ENCODE measurements at places on chromosomes 2 and 18.

DNA sequence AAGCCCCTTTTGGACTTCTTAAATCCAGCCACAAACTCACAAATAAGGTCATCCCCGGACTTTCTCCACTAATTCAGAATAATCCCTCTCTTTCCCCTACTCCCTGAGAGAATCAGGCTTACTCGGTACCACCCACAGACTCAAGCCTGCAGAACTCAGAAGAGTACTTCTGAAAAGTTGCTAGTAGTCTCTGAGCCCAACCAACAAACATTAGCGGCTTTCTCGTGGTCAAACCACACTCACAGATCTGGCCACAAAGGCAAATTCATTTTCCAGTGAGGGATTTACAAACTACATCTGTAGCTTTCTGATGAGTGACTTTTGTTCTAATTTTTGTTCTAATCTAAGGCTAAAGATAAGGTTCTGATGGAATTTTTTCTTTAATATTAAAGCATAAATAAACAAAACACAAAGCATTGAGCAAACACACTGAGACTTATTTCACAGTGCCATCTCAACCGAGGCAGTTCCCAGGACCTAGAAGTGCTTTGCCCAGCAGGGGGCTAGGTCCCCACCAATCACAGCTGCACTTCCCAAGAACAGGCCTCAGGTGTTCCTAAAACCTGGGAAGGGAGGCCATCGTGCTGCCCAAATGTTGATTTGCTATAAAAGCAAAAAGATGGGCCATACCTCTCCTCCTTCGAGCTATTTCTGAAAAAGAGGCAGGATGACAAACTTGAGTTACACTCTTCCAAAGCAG is 110.7 kb downstream of the COLEC12 start:
- DNase-seq: no peak

DNA sequence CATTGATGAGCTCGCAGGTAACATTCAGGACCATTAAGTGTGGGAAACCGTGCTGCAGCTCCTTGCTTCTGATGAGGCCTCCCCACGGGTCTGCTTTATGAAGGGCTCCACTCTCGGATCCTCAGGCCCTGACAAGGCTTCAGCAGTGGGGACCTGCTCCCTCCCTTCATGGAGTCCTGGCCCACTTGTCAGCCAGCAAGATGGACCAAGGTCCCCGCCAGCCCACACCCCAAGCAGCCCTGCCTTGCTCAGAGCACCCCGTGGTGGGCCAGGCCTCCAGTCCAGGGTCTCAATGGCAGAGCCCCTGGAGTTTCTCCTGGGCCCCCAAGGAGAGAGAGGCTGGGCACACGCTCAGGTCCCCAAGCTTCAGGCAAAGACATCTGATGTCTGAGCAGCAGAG is 41.5 kb downstream of the CROCC2 start:
- no peak for DNase-seq

DNA sequence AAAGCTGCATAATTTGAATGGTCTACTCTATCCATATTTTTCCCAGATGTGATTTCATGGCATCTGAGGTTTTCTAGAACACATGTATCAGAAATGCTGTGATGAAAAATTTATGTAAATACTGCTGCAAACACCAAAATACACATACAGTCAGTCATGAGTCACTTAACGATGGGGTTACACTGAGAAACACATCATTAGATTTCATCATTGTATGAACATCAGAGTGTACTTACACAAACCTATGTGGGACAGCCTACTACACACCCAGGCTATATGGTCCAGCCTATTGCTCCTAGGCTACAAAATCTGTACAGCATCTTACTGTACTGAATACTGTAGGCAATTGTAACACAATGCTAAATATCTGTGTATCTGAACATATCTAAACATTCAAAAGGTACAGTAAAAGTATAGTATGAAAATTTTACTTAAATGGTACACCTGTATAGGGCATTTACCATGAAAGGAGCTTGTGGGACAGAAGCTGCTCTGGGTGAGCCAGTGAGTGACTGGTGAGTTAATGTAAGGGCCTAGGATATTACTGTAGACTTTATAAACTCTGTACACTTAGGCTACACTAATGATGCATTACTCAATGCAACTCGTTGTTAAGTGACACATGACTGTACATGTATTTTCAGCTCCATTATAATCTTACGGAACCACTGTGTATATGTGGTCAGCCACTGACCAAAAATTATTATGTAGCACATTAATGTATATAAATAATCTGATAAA is 33.5 kb downstream of the PNO1 start:
- no peak for DNase-seq

DNA sequence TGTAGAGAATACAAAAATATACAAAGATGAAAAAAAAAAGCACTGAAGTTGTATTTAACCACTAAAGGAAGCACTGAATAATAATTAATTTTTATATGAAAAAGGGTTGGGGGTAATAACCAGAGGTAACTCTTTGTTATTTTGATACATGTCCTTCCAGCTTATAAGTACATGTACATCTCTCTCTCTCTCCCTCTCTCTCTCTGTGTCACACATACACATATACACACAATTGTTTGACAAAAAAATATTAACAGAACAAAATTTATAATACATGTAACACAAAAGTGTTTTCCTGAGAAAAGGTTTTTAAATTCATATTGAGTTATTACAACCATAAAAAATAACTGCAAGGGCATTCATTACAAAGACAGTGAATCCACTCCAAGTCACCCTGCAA is 4.6 kb downstream of the WIPF1 start:
- DNase-seq: no peak

DNA sequence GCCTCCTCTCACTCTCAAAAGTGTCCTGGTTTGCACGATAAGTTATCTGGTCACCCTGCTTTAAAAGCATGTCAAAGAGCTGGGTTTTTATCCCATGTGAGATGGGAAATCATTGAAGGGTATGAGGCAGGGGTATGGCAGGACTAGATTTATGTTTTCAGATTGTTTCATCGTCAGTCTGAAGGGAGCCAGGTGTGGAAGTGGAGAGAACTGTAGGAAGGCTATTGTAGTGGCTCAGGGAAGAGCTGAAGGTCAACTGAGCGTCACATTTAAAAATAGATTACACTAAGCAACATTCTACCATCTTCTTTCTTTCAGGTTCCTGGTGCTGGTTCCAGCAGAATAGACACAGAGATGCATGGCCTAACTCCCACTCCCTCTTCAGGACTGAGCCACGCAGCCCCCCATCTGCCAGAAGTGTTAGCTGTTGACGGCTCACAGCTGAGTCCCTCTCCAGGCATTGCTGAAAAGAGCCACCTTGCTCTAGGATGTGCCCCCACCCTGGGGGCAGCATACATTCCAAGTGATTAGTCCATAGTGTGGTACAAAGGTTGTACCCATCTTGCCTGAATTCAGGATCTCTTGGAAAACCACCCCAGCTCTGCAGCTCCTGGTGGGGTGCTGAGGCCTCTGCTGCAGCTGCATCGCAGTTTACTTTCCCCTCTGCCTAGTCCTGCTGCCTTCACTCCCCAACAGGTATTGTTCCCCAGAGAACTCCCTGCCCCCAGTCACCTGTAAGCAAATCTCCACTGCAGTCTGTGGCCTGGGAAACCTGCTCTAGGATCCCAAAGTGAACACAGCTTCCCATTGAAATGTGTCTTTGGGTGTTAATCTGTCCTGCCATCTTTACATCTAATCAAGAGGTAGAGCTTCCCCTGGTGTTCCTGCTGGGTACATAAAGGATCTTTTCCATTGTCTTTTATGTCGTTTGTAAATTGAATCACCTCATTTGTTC is 79.5 kb upstream of the KLF7 start:
- no peak for DNase-seq

- no peak for DNase-seq
These were observed 1657.0 kb downstream of the LRP1B start for GRCh38 chr2:140473851-140474250.

DNA sequence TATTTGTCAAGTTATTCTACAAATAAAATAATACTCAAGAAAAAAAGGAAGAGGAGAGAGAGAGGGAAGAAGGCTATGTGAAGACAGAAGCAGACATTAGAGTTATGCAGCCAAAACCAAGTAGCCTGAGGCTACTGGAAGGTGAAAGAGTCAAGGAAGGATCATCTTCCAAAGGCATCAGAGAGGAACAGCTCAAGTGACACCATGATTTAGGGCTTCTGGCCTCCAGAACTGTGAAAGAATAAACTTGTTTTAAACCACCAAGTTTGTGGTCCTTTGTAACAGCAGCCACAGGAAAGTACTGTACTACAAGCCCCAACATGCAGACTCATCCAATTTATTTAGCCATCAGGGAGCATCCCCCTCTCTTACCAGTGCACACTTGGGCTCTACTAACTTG is 788.5 kb upstream of the LRRTM1 start:
- no peak for DNase-seq

DNA sequence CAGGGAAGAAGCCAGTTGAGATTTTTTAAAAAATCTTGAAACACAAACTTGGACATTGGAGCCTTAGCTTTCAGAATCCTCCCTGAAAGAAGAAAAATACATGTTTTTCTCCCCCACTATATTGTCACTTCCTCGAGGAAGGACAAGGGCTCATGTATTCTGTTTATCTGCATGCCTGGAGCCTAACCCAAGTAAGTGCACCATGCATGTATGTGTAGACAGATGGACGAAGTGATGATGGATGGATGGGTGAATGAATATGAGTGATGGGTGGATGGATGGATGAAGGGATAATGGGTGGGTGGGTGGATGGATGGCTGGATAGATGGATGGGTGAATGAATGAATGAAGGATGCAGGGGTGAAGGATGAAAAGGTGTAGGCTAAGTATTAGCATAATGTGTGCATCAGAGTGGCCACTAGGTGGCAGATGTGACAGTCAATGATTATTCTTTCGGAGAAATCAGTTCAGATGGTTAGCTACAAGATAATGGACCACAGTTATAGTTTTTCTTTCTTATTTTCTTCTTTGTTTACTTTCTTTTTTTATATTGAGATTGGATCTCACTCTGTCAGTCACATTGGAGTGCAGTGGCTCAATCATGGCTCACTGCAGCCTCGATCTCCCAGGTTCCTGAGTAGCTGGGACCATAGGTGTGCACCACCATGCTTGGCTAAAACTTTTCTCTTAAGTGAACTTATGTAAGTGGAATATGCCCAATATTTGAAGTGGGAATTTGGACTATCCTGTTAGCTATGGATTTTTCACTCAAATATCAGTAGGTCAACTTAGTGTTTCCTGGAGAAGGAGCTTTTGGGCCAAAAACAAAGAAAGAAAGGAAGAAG is 18.5 kb upstream of the CCDC93 start:
- peak; percentile 34 for DNase-seq

DNA sequence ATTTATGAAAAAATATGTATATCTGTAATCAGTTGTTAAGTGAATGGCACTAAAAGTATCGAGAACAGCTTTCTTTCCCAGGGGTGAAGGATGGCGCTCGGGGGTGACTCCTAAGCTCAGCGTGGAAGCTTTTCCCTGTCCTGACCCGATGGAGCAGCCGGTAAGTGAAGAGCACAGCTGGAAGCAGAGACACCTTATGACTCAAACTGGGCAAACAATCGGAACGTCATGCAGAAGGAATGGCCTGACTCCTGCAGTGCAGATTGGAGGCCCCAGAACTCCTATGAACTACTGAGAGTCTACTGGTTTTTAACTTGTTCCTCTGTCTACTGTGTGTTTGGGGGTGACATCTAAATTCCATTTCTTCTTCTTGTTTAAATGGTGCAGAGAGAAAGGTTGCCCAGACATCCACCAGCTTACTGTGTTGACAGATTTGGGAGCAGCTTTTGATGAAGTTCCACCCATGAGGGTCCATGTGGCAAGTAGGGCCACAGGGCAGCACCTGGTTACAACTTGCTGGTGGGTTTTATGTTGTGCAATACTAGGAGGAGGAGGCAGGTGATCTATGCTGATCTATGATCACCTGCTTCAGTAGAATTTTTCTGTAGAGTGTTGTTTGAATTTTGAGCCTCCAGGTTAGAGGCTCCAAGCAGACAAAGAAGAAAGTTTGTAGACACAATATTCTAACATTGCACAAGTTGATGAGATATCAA is 52.8 kb upstream of the TMEM182 start:
- no peak for DNase-seq

- no peak for DNase-seq
These were observed 5.7 kb downstream of the SLC5A7 start for GRCh38 chr2:107992069-107992468.

- DNase-seq: no peak
These were observed 293.7 kb upstream of the ACVR2A start for GRCh38 chr2:147550995-147551731.

GRCh38 chr18:28132084-28132483 is 44.8 kb downstream of the CDH2 start:
- no peak for DNase-seq

- DNase-seq: no peak
These were observed 9.8 kb downstream of the EN1 start for GRCh38 chr2:118837621-118838020.

DNA sequence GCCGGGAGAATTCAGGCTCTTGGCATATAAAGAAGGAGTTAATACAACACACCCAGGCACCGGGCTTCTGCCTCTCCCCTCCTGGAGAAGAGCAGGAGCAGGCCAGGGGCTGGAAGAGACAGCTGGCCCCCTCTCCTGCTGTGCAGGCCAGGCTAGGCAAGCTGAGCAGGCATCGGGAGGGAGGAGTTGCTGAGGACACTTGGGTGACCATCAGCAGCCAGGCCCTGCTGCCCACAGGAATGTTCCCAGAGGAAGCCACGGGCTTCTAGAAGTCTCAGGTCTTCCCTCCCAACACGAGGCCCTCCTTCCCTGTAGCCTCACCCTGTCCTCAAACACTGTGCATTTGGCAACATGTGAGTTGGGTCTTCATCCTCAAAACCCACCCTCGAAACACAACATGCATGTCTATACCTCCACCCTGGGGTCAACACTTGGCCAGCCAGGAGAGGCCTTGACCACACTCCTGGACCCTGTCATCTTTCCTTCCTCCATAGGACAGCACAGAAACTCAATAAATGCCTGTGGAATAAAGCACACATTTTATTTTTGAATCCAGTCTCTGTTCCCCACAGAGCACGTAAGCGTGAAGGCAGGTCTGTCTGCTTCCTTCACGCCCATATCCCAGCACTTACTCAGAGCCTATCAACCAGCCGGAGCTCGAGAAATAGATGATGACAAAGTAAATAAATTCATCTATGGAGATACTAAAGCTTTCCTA is 433.8 kb upstream of the ID2 start:
- DNase-seq: no peak

DNA sequence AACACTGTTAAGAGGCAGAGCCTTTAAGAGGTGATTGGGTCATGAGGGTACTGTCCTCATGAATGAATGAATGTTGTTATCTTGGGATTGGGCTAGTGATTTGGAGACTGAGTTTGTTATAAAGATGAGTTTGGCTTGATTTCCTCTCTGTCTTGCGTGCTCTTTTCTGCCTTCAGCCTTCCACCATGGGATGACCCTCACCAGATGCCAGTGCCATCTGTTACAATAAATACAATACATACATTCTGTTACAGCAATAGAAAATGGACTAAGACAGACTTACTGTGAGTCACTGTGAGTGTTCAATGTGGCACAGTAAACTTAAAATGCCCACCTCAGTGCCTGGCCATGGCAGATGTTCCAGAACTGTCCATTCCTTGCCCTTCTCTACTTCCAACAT is 95.0 kb upstream of the ZFP36L2 start:
- DNase-seq: no peak

GRCh38 chr18:28357766-28358401 is 181.0 kb upstream of the CDH2 start:
- no peak for DNase-seq

GRCh38 chr2:172985139-172985892 is 90.3 kb upstream of the MAP3K20 start:
- no peak for DNase-seq

Measured in colonic mucosa (tissue), 4 donors.